CD8-positive, alpha-beta memory T cell (primary cell): ENCODE measurements at places on chromosomes 2 and 18. TPM values are rescaled to one million over a fixed set of nuclear protein-coding genes. Genes with fewer than 3 reads are reported as not detected.

DNA sequence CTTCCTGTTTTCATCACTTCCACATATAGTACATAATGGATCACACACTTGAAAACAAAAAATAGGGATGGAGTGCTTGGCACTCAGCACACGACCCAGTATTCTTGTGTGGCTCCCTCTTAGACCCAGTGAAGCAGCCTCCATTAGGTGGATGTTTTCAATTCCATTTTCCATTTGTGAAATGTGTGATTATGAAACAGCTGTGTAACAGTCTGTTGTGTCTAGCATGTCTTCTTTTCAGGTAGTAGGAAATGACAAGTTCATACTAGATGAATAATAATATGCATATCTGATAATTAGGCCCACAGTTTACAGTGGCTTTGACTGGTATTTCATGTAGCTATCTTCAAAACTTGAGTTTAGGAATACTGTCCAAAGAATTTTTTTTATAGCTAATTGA is 35.5 kb downstream of the EML6 start:
- no peak overlapping the region for H3K4me3 ChIP-seq
- H3K36me3 ChIP-seq: no peaks in the 10 kb centered on the region
- no peak for DNase-seq

DNA sequence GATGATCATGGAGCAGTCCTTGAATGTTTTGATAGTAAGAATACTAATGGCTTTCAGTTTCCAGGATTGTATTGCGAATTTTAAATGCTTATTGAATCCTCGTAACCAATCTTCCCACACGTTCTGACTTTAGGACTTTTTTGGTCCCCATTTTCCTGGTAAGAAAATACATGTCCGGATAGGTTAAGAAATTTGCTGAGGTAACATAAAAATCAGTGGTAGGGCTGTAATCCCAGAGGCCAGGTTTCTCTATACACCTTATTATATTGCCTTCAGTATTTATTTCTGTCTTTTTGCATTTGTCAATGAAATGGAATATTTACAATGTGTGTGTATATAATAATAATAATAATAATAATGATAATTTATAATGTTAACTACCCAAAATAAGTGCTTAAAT is 603.2 kb downstream of the TMEM182 start:
- H3K4me1 ChIP-seq: no peaks in the 10 kb centered on the region
- no peaks in the 10 kb centered on the region for H3K27me3 ChIP-seq
- no peak overlapping the region for H3K27ac ChIP-seq

GRCh38 chr2:16000642-16001041 is 60.3 kb downstream of the MYCN start:
- no peaks in the 10 kb centered on the region for H3K36me3 ChIP-seq
- no peaks in the 10 kb centered on the region for H3K27me3 ChIP-seq
- no peak for DNase-seq
- H3K4me1 ChIP-seq: no peaks in the 10 kb centered on the region
- no peak overlapping the region for H3K27ac ChIP-seq

- H3K36me3 ChIP-seq: no peaks in the 10 kb centered on the region
- peaks cover 73% of the 10 kb centered on the region for H3K4me1 ChIP-seq
- H3K27me3 ChIP-seq: no peaks in the 10 kb centered on the region
- H3K27ac ChIP-seq: no peak overlapping the region
Measured at GRCh38 chr2:10305254-10305635, 2.5 kb downstream of the HPCAL1 start.

- H3K4me3 ChIP-seq: no peak overlapping the region
- H3K27me3 ChIP-seq: no peaks in the 10 kb centered on the region
- DNase-seq: no peak
- no peaks in the 10 kb centered on the region for H3K4me1 ChIP-seq
- H3K36me3 ChIP-seq: no peaks in the 10 kb centered on the region
Measured at GRCh38 chr18:28149810-28150420, 27.0 kb downstream of the CDH2 start.

- peak overlapping the region; percentile 2 for H3K4me3 ChIP-seq
- no peak for DNase-seq
- H3K27ac ChIP-seq: no peak overlapping the region
- H3K27me3 ChIP-seq: no peaks in the 10 kb centered on the region
- peaks cover 95% of the 10 kb centered on the region for H3K4me1 ChIP-seq
Measured at GRCh38 chr2:68745006-68745405, 10.4 kb downstream of the ARHGAP25 start.

The TSPYL6 gene
- total RNA-seq: not detected

The ATAD2B gene
- 15.4 TPM for total RNA-seq
